ENCODE measurements at places on chromosomes 7 and 10. TPM values are rescaled to one million over a fixed set of nuclear protein-coding genes. Genes with fewer than 3 reads are reported as not detected.

DNA sequence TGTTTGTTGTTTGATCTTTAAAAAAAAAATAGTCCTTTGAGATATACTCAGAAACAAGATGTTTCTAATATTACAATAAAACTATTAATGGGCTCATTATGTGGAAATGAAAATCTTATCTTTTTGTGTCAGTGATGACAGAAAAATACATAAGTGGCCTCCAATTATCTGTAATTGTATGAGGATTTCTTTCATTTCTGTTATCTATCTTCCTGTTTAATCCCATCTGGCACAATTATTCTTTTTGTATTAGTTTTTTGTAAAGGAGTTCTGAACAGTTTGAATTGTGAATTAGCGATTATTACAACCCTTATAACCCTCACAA is 270.8 kb downstream of the BBS9 start:
- no peak for DNase-seq

The OR2A1 gene
- 0.29 TPM for polyA plus RNA-seq

The CCZ1B gene
- 60.2 TPM for polyA plus RNA-seq

The HOXA6 gene
- 47.4 TPM for polyA plus RNA-seq

The TMEM72 gene
- 0.84 TPM for polyA plus RNA-seq

Measured in spinal cord (tissue), 10 donors.